CD8-positive, alpha-beta memory T cell (primary cell): ENCODE measurements at places on chromosomes 5 and 9.

- no peak for DNase-seq
- H3K4me1 ChIP-seq = no peaks in the 10 kb centered on the region
- no peak overlapping the region for H3K27ac ChIP-seq
- H3K36me3 ChIP-seq = no peaks in the 10 kb centered on the region
Observed at GRCh38 chr9:137916540-137916939, 39.0 kb downstream of the CACNA1B start.

GRCh38 chr5:565782-566440 lies 41.7 kb upstream of the SLC9A3 start:
- no peak overlapping the region for H3K27ac ChIP-seq
- H3K4me3 ChIP-seq = no peak overlapping the region
- H3K4me1 ChIP-seq = no peaks in the 10 kb centered on the region
- DNase-seq = no peak
- H3K27me3 ChIP-seq = no peaks in the 10 kb centered on the region

GRCh38 chr9:7536310-7536939 lies 263.2 kb downstream of the DMAC1 start:
- H3K27me3 ChIP-seq = no peaks in the 10 kb centered on the region
- no peak overlapping the region for H3K27ac ChIP-seq
- no peaks in the 10 kb centered on the region for H3K4me1 ChIP-seq
- H3K36me3 ChIP-seq = no peaks in the 10 kb centered on the region

- no peak overlapping the region for H3K27ac ChIP-seq
- no peaks in the 10 kb centered on the region for H3K36me3 ChIP-seq
- H3K27me3 ChIP-seq = no peaks in the 10 kb centered on the region
- no peak overlapping the region for H3K4me3 ChIP-seq
- H3K4me1 ChIP-seq = no peaks in the 10 kb centered on the region
- DNase-seq = no peak
Observed at GRCh38 chr5:147673791-147674190, 108.7 kb downstream of the JAKMIP2 start.

GRCh38 chr5:61965069-61965468 lies 340.9 kb upstream of the KIF2A start:
- no peaks in the 10 kb centered on the region for H3K4me1 ChIP-seq
- DNase-seq = no peak
- no peaks in the 10 kb centered on the region for H3K36me3 ChIP-seq
- H3K27ac ChIP-seq = no peak overlapping the region
- no peak overlapping the region for H3K4me3 ChIP-seq
- no peaks in the 10 kb centered on the region for H3K27me3 ChIP-seq
